Neural progenitor cell (in vitro differentiated cells): ENCODE measurements at places on chromosomes 1 and 21. TPM values are rescaled to one million over a fixed set of nuclear protein-coding genes. Genes with fewer than 3 reads are reported as not detected.

DNA sequence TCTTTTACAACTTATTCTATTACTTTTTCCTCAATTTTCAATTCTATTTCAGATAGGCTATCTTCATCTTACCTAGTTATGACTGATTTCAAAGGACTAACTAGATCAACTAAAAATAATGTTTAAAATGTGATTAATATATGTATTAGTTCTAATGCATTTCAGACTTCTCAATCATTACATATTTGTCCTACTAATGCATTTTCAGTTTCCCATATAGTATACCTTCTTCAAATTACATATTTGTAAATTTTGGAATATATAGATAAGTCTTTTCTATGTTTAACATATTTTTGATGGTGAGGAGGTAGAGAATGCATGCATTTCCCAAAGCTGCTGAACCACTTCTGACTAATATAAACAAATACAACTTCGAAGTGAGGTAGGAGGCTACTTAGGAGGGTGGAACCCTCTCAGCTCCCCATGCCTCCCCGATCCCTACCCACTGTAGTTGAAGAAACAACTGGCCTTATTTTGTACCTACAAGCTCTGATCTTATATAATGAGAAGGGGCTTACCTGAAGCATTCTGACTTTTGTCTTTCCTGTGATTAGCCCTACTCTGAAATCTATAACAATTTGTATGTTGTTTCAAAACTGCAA lies 1.7 kb downstream of the TRMT1L start:
- no peaks in the 10 kb centered on the region for H3K27me3 ChIP-seq
- H3K36me3 ChIP-seq = peaks cover under 1% of the 10 kb centered on the region
- peak; percentile 3 for DNase-seq
- H3K4me3 ChIP-seq = peak overlapping the region; percentile 63

DNA sequence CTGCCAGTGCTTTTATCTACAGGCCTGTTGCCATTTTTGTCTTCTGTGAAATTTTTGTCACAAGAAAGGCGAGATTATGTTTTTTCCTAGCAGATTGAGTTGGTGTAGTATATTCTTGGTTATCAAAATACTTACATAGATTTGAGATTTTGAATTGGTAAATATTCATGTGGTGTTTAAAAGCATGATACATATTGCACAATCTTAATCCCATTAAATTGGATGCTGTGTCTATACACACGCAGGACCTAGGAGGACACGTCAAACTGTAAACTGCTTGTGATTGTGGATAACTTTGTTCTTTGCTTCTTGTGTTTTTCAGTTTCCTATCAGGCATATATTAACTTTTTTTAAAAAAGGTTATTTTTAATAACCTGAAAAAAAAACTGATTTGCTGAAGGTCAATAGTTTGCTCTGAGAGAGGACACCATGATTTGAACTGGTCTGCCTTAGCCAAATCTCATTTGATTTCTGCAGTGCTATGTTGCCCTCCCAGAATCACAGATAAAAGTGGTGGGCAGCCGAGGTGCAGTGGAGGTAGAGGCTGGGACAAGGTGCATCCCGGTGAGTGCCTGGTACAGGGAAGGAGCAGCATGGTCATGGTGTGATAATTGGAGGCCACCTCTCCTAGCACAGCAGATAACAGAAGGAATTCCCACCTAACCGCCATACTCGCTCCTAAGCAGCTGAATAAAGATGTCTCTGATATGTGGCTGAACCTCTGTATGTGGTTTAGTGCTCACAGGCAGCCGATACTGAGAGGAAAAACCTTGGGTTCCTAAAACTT lies 76.7 kb downstream of the LRRC8D start:
- H3K4me3 ChIP-seq = no peak overlapping the region
- no peak for DNase-seq
- no peak overlapping the region for H3K27ac ChIP-seq
- H3K36me3 ChIP-seq = no peaks in the 10 kb centered on the region

GRCh38 chr1:31867546-31867945 lies 51.7 kb upstream of the SPOCD1 start:
- H3K27me3 ChIP-seq = no peaks in the 10 kb centered on the region
- no peaks in the 10 kb centered on the region for H3K36me3 ChIP-seq
- no peaks in the 10 kb centered on the region for H3K4me1 ChIP-seq
- H3K27ac ChIP-seq = no peak overlapping the region

RNF207 gene
- 3.1 and 5.9 TPM in 2 replicates for total RNA-seq

DNA sequence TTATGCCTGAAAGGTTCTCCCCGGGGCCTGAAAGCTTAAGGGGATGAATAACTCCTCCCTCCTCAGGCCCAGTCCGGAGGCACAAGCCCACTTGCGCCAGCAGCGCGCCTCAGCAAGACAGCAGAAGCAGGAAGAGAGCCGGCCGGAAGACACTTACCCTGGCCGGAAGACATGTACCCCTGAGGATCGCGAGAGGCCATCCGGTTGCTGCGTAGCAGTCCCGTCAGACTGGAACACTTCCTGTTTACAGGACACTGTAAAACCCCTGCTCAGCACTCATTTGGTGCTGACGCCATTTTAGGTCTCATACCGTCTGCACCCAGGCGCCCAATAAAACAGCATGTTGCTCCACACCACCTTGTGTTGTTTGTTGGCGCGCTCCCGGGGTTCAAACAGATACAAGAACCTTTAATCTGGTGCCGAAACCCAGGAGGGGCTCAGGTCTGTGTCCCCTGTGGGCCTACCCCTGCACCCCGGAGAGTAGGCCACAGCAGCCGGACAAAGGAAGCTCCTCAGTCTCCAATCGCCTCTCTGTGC lies 30.3 kb downstream of the VN1R5 start:
- H3K4me3 ChIP-seq = no peak overlapping the region
- H3K27me3 ChIP-seq = no peaks in the 10 kb centered on the region
- no peak for DNase-seq
- H3K27ac ChIP-seq = no peak overlapping the region

DNA sequence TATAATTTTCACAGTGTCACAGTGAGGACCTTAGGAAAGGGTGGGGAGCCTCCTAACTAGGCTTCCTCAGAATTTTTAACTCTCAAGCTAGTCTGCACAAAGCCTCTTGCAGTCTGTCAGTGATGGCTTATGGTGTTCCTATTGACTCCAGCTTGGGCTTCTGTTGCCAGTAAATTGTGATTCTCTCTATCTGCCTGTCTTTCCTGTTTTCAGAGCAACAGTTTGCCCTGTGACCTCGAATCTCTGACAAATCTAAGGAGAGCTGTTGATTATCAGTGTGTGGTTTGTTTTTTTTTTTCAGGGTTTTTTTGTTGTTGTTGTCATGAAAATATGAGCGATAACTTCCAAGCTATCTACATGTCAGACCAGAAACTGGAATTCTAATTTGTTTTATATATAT lies 423.2 kb upstream of the B3GALT2 start:
- H3K27me3 ChIP-seq = no peaks in the 10 kb centered on the region
- no peaks in the 10 kb centered on the region for H3K36me3 ChIP-seq
- no peak for DNase-seq
- H3K4me1 ChIP-seq = no peaks in the 10 kb centered on the region
- no peak overlapping the region for H3K4me3 ChIP-seq

IQCC gene
- total RNA-seq = 5.6 and 5.8 TPM in 2 replicates

PLA2G2C gene
- not detected in 2 replicates for total RNA-seq

GRCh38 chr1:215887627-215888026 lies 320.5 kb downstream of the KCTD3 start:
- H3K27me3 ChIP-seq = no peaks in the 10 kb centered on the region
- H3K4me3 ChIP-seq = no peak overlapping the region

- H3K4me1 ChIP-seq = no peaks in the 10 kb centered on the region
- no peak for DNase-seq
- no peaks in the 10 kb centered on the region for H3K27me3 ChIP-seq
- no peak overlapping the region for H3K27ac ChIP-seq
- no peak overlapping the region for H3K4me3 ChIP-seq
Measured at GRCh38 chr1:193927550-193927949, 741.1 kb upstream of the B3GALT2 start.

- no peaks in the 10 kb centered on the region for H3K27me3 ChIP-seq
- no peak overlapping the region for H3K4me3 ChIP-seq
- no peak overlapping the region for H3K27ac ChIP-seq
Measured at GRCh38 chr21:14451546-14451945, 68.6 kb upstream of the HSPA13 start.

DNA sequence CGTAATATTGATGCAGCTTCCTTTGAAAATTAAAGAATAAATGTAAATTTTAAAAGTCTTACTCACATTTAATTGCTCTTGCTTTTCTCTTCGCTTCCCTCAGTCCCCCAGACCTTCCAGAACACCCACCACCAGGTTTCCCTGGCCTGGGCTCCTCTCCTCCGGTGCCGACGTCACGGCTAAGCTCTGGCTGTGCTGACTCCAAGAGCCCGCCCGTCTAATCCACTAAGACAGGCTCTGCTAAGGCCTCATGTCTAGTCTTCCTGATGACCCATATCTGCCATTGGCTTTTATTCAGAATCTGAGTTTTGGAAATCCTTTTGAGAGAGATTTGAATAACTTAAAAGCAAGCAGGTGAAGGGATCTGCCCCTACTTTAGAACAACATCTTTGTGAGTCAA lies 53.9 kb upstream of the NADK start:
- no peak overlapping the region for H3K4me3 ChIP-seq
- H3K27ac ChIP-seq = peak overlapping the region; percentile 46
- H3K36me3 ChIP-seq = no peaks in the 10 kb centered on the region
- peaks cover 22% of the 10 kb centered on the region for H3K4me1 ChIP-seq

GRCh38 chr1:47524272-47524671 lies 86.4 kb downstream of the FOXD2 start:
- no peak overlapping the region for H3K27ac ChIP-seq
- no peak overlapping the region for H3K4me3 ChIP-seq
- H3K36me3 ChIP-seq = no peaks in the 10 kb centered on the region
- DNase-seq = no peak

DNA sequence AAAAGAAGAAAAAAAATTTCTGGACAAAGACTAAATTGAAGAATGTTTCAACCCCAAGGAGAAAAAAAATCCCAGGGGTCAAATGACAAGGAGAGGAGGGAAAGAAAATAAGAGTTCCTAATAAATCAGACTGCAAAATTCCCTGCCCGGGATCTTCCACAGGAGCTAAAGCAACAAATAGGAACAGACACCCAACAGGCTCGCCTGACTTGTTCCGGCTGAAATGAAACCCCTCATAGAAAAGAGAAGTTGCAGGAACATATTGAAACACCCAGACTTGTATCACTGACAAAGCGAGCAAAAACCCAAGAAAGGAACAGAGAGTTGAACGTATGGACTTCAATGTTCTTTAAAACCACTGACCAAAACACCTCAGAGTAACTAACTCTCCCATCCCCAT lies 123.0 kb downstream of the TIAM1 start:
- no peak overlapping the region for H3K4me3 ChIP-seq
- H3K27me3 ChIP-seq = peaks cover 5% of the 10 kb centered on the region
- H3K27ac ChIP-seq = no peak overlapping the region

DNA sequence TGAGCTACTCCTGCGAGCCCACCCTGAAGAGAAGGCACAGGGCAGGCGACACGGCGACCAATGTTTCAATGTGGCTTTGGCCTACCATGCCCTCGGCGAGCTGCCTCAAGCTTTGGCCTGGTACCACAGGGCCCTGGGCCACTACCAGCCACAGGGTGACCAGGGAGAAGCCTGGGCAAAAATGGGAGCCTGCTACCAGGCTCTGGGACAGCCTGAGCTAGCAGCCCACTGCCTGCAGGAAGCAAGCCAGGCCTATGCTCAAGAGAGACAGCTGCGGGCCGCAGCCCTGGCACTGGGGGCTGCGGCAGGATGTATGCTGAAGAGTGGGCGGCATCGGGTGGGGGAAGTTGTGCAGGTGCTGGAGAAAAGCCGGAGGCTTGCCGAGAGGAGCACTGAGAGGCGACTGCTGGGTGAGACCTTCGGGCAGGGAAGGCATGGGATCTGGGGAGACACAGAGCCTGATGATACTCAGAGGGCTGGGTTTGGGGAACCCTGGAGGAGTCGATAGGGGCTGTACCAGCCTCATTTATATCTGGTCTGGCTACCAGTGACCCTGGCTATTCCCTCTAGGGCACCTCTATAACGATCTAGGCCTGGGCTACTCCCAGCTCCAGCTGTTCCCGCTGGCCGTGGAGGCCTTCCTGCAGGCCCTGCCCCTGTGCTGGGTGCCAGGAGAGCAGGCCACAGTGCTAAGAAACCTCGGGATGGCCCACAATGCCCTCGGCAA lies 2.3 kb downstream of the TTC24 start:
- no peaks in the 10 kb centered on the region for H3K36me3 ChIP-seq
- no peaks in the 10 kb centered on the region for H3K27me3 ChIP-seq
- DNase-seq = no peak
- no peak overlapping the region for H3K4me3 ChIP-seq

DNA sequence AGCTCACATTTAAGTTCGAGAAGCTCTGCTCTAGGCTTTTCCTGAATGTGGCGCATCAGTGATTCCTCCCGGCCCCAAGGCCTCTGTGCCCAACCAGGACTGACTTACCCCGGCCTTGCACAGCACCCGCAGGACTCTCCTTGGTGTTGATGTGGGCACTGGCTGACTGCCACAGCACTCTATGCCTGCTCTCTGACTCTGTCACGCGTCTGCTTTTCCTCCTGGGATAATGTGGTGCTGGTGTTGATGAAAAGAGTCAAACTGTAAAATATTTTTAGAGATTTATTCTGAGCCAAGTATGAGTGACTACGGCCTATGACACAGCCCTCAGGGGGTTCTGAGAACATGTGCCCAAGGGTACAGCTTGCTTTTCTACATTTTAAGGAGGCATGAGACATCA lies 15.5 kb upstream of the SLC2A5 start:
- no peaks in the 10 kb centered on the region for H3K27me3 ChIP-seq
- no peaks in the 10 kb centered on the region for H3K36me3 ChIP-seq
- no peak overlapping the region for H3K27ac ChIP-seq

CELA3B gene
- not detected in 2 replicates for total RNA-seq

CHIT1 gene
- total RNA-seq = 0.03 and 0.11 TPM in 2 replicates

TBX15 gene
- total RNA-seq = 2.8 and 2.9 TPM in 2 replicates

DNA sequence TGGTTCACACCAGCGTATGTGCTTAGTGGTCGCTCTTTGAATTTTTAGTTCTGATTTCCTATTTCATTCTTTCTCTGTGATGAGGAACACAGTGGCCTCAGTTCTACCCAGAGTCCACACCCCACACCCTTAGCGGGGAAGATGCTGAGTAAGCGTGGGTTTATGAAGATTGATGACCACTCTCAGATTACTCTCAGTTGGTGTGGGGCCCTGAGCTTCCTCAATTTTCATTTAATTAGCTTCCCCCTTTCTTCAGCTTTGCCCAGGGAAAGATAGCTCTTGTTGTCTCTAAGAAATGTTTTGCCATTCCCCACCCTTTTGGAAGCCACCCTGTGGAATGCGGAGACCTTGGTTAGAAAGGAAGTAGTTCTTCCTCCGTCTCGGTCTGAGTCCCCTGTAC lies 299.9 kb upstream of the PROX1 start:
- no peak for DNase-seq
- no peak overlapping the region for H3K4me3 ChIP-seq

DNA sequence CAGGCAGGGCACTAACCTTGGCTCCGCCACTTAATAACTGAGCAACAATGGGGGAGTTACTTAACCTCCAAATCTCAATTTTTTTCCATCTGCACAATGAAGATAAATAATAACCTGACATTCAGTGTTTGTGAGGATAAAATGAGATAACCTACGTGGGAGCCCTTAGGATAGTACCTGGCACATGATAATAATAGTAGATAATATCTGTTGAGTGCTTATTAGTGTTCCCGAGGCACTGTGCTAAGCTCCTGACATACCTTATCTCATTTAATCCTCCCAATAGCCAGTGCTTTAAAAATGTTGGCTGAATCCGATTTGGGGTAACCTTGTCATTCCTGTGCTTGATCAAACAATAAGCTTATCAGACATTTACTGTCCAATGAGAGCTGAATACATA lies 128.7 kb upstream of the UBE2U start:
- H3K27ac ChIP-seq = no peak overlapping the region
- H3K4me1 ChIP-seq = peaks cover 34% of the 10 kb centered on the region
- H3K36me3 ChIP-seq = no peaks in the 10 kb centered on the region
- H3K4me3 ChIP-seq = no peak overlapping the region
- DNase-seq = no peak

NEK2 gene
- 56.0 and 93.3 TPM in 2 replicates for total RNA-seq
